ENCODE measurements at places on chromosomes 2 and 18.

DNA sequence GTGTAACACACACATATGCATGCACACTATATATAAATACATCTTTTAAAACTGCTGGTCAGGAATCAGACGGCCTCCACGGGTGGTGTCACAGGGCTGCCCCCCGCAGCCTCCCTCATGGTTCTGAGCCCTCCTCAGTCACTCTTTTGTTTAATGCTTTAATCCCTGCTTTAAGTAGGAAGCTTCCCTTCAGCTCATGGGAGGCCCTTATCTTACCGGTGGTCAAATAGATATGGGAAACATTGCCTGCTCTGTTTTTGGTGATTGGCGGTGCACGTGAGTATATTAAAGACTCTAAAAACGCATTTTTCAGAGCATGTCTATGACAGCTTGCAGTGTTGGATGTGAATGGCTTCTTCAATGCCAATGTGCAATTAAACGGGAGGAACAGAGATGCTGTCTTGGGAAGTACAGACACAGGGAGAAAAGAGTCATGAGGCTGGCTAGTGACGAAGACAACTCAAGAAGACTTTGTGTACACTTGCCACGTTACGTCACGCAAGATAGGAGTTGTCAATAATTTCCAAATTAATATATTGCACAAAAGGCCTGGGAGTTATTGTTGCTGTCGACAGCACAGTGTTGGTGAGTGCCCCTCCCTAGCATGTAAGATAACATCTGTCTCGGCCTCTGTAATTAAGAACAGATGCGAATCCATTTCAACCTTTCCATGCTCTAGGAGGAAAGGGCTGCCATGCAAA, 23.3 kb downstream of the GNLY start:
- H3K4me3 ChIP-seq: no peak overlapping the region
- peaks cover 5% of the 10 kb centered on the region for H3K27me3 ChIP-seq
- H3K36me3 ChIP-seq: no peaks in the 10 kb centered on the region
- no peak for DNase-seq
- H3K4me1 ChIP-seq: peaks cover 27% of the 10 kb centered on the region

DNA sequence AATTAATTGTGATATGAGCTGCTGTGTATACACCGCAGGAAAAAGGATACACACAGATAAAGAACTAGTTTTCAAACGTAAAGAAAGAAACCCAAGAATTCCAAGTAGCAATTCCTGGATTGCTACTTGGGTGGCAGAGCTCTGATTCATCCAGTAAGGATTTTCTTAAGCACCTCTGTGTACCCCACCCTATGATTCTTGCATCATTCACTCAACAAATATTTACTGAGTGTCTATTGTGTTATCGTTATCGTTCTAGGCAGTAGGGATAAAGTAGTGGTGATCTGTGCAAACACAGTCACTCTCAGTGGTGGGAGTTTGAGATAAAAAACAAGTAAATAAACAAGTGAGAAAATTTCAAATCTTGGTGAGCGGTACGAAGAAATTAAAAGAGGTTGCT, 4.9 kb upstream of the TMEM200C start:
- no peak for DNase-seq
- no peaks in the 10 kb centered on the region for H3K4me1 ChIP-seq
- H3K36me3 ChIP-seq: no peaks in the 10 kb centered on the region
- peaks cover 45% of the 10 kb centered on the region for H3K27me3 ChIP-seq
- H3K27ac ChIP-seq: no peak overlapping the region

DNA sequence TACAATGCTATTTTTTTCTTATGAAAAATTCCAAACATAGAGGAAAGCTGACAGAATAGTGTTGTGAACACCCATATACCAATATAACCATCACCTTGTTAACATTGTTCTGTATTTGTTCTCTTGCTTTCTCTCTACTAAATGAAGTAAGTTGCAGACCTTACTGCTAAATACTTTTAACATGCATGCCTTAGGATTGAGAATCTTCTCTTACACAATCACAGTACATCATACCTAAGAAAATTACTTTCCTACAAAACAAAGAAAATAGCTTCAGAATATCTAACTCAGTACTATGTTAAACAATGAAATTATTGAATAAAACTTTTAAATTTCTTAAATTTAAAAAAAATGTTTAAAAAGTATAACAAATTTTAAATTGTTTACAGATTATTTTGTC, 136.5 kb downstream of the UBR3 start:
- H3K27ac ChIP-seq: no peak overlapping the region
- no peaks in the 10 kb centered on the region for H3K4me1 ChIP-seq
- peaks cover 23% of the 10 kb centered on the region for H3K36me3 ChIP-seq
- H3K4me3 ChIP-seq: no peak overlapping the region

- H3K4me1 ChIP-seq: no peaks in the 10 kb centered on the region
- DNase-seq: no peak
- H3K27me3 ChIP-seq: no peaks in the 10 kb centered on the region
- no peak overlapping the region for H3K27ac ChIP-seq
Observed at GRCh38 chr18:30093376-30093775, 949.2 kb downstream of the DSC3 start.

- peak overlapping the region; percentile 84 for H3K27ac ChIP-seq
- H3K4me3 ChIP-seq: no peak overlapping the region
- peaks cover 42% of the 10 kb centered on the region for H3K4me1 ChIP-seq
- H3K27me3 ChIP-seq: no peaks in the 10 kb centered on the region
Observed at GRCh38 chr2:136242100-136242499, 124.2 kb upstream of the CXCR4 start.

DNA sequence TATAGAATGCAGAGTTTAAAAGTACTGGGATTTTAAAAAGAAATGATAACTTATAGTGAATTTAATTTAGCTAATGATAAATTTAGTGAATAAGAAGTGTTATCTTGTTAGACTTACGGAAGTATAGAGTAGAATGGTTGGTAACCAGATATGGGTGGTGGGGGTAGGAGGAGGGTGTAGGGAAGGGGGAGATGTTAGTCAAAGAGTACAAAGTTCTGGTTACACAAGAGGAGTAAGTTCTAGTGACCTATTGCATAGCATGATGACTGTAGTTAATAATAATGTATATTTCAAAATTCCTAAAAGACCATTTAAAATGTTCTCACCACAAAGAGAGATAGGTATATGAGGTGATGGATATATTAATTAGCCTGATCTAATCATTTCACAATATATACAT, 184.8 kb upstream of the STON1 start:
- no peak for DNase-seq
- H3K27ac ChIP-seq: peak overlapping the region; percentile 86
- no peaks in the 10 kb centered on the region for H3K27me3 ChIP-seq
- H3K4me1 ChIP-seq: peaks cover 32% of the 10 kb centered on the region
- peaks cover 39% of the 10 kb centered on the region for H3K36me3 ChIP-seq

- H3K27me3 ChIP-seq: no peaks in the 10 kb centered on the region
- no peak overlapping the region for H3K4me3 ChIP-seq
- DNase-seq: no peak
- H3K36me3 ChIP-seq: no peaks in the 10 kb centered on the region
Observed at GRCh38 chr18:60656553-60656952, 284.0 kb upstream of the MC4R start.

- H3K4me1 ChIP-seq: peaks cover 11% of the 10 kb centered on the region
- peaks cover 17% of the 10 kb centered on the region for H3K27me3 ChIP-seq
- DNase-seq: no peak
- H3K4me3 ChIP-seq: no peak overlapping the region
- H3K36me3 ChIP-seq: no peaks in the 10 kb centered on the region
Observed at GRCh38 chr2:100422320-100423055, 5.0 kb upstream of the CHST10 start.

DNA sequence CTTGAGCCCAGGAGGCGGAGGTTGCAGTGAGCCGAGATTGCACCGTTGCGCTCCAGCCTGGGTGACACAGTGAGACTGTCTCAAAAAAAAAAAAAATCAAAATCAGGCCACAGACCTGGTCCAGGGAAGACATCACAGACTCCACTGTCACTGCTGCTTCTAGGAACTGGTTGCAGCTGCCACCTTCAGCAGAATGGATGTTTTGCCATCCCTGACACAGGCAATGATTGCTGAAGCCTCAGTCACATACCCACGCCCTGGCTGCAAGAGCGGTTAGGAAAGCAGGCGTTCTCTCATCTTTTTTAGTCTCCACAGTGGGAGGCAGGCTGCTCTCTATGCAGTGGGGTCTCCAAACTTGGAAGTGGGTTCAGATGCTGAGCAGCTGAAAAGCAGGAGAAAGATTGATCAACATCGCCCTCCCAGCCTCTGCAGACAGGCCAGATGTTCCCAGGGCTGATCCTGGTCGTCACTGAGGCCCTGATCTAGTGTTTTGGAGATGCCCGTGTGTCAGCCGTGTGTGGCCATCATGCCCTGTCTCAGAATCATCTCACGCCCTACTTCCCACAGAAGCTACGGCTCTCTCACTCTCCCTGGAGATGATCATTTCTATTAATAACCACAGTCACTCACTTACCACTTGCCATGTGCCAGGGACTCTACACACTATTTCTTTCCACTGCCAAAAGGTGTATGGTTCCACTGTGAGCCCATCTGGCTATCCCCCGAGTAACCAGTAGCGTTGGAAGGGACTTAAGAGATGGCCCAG, 91.8 kb downstream of the PLB1 start:
- DNase-seq: no peak
- H3K36me3 ChIP-seq: peaks cover 8% of the 10 kb centered on the region
- peak overlapping the region; percentile 59 for H3K4me3 ChIP-seq
- H3K27ac ChIP-seq: peak overlapping the region; percentile 23

DNA sequence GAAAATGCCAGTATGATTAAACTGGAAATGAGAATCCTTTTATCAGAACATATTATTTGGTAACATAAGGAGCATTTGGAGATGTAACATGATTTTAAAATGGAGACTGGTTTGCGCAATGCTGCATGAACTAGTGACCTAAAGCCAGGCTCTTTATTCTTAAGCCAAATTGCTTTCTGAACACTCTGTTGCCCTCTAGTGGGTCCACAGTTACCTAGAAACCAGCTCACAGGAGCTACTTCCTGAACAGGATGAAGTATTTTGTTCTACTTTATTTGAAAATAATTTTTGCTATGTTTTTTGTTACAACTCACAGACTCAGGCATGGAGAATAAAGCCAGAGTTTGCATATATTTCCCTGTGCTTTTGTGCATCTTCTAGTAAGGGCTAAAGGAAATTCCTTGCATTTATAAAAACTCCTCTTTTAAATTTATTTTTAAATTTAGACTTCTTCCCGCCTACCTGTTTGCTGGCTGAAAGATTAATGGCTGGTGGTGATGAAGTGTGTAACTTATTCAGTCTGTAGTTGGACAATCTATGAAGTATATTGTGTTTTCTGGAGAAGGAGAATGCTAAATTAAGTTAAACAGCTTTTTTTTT, 146.7 kb downstream of the PARD3B start:
- no peaks in the 10 kb centered on the region for H3K36me3 ChIP-seq
- H3K4me1 ChIP-seq: peaks cover 3% of the 10 kb centered on the region
- H3K27ac ChIP-seq: no peak overlapping the region

GRCh38 chr2:64796926-64797325, 143.2 kb upstream of the SERTAD2 start:
- H3K27me3 ChIP-seq: peaks cover 15% of the 10 kb centered on the region
- H3K4me1 ChIP-seq: no peaks in the 10 kb centered on the region
- no peak for DNase-seq
- H3K4me3 ChIP-seq: no peak overlapping the region
- no peaks in the 10 kb centered on the region for H3K36me3 ChIP-seq
- H3K27ac ChIP-seq: no peak overlapping the region

- no peaks in the 10 kb centered on the region for H3K4me1 ChIP-seq
- H3K27me3 ChIP-seq: no peaks in the 10 kb centered on the region
- H3K27ac ChIP-seq: no peak overlapping the region
- H3K36me3 ChIP-seq: no peaks in the 10 kb centered on the region
- no peak for DNase-seq
Observed at GRCh38 chr2:4745056-4745991, 946.9 kb upstream of the SOX11 start.

GRCh38 chr2:195520671-195521155, 136.3 kb upstream of the SLC39A10 start:
- H3K27ac ChIP-seq: no peak overlapping the region
- H3K36me3 ChIP-seq: peaks cover 22% of the 10 kb centered on the region
- no peaks in the 10 kb centered on the region for H3K27me3 ChIP-seq

GRCh38 chr2:121297217-121297830, 12.3 kb upstream of the TFCP2L1 start:
- H3K4me1 ChIP-seq: no peaks in the 10 kb centered on the region
- no peak overlapping the region for H3K4me3 ChIP-seq
- no peaks in the 10 kb centered on the region for H3K27me3 ChIP-seq
- no peak for DNase-seq

DNA sequence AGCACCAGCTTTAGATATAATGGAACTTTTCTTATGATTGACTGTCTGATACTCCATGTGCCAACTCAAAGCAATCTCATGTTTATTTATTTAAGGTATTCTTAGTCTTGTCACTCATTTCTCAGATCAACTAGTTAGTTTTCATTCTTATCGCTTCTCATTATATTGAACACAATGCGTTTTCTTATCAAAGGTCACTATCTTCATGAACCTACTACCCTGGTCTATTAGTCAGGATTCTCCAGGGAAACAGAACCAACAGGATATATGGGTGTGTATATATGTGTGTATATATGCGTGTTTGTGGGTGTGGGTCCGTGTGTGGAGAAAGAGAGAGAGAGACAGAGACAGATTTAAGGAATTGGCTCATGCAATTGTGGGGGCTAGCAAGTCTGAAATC, 619.9 kb downstream of the ZEB2 start:
- peaks cover 24% of the 10 kb centered on the region for H3K27me3 ChIP-seq
- H3K4me1 ChIP-seq: peaks cover 5% of the 10 kb centered on the region
- DNase-seq: no peak
- H3K36me3 ChIP-seq: no peaks in the 10 kb centered on the region
- no peak overlapping the region for H3K4me3 ChIP-seq

- no peaks in the 10 kb centered on the region for H3K4me1 ChIP-seq
- no peak for DNase-seq
- no peaks in the 10 kb centered on the region for H3K36me3 ChIP-seq
- H3K27ac ChIP-seq: no peak overlapping the region
Observed at GRCh38 chr2:132937629-132938028, 267.6 kb upstream of the LYPD1 start.

GRCh38 chr2:139353874-139354273, 573.7 kb upstream of the NXPH2 start:
- no peak overlapping the region for H3K27ac ChIP-seq
- H3K27me3 ChIP-seq: no peaks in the 10 kb centered on the region
- DNase-seq: no peak

- no peak for DNase-seq
- no peak overlapping the region for H3K27ac ChIP-seq
- peaks cover 8% of the 10 kb centered on the region for H3K36me3 ChIP-seq
- peaks cover 27% of the 10 kb centered on the region for H3K27me3 ChIP-seq
Observed at GRCh38 chr18:5297597-5297996, 2.1 kb upstream of the ZBTB14 start.

GRCh38 chr2:222738809-222739208, 67.4 kb downstream of the MOGAT1 start:
- H3K4me3 ChIP-seq: no peak overlapping the region
- H3K27me3 ChIP-seq: peaks cover 25% of the 10 kb centered on the region
- DNase-seq: no peak

- H3K27me3 ChIP-seq: no peaks in the 10 kb centered on the region
- H3K36me3 ChIP-seq: no peaks in the 10 kb centered on the region
- DNase-seq: no peak
- H3K4me3 ChIP-seq: no peak overlapping the region
- no peak overlapping the region for H3K27ac ChIP-seq
Observed at GRCh38 chr18:69216321-69216720, 184.4 kb upstream of the DOK6 start.
